ENCODE measurements at places on chromosomes 7 and 10.

DNA sequence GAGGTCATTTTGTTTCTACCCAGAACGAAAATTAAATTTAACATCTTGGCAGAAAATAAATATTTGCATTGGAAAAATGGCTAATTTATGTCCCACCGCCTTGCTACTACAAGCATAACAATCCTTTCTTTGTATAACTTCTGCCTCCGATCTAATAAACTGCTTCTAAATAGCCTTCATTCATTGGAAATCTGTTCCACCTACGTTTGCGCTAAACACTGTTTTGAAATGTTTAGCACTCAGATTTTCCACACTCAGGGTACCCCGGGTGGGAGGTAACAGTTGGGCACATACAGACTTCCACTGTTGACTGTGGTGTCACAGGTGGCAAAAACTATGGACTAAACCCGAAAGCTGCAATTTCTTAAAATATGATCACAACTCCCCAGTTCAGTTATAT lies 96.4 kb downstream of the FGFR2 start:
- DNase-seq: no peak

DNA sequence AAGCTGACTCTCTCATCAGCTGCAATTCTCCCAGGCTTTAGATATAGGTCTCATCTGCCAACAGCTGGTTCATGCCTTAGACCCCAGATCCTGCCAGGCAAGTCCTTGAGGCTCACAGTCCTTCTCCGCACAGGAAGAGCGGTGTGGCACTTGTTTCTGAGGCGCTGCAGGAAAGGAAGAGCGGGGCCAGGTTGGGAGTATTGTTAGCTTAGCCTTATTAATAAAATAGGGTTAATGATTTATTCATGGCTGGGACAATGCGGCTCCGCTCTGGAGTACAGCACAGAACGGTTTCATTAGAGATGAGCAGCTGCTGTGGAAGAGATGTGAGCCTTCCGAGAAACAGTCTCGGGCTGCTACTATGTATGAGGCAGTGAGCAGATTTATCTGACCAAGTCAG lies 78.1 kb downstream of the FZD1 start:
- DNase-seq: no peak

DNA sequence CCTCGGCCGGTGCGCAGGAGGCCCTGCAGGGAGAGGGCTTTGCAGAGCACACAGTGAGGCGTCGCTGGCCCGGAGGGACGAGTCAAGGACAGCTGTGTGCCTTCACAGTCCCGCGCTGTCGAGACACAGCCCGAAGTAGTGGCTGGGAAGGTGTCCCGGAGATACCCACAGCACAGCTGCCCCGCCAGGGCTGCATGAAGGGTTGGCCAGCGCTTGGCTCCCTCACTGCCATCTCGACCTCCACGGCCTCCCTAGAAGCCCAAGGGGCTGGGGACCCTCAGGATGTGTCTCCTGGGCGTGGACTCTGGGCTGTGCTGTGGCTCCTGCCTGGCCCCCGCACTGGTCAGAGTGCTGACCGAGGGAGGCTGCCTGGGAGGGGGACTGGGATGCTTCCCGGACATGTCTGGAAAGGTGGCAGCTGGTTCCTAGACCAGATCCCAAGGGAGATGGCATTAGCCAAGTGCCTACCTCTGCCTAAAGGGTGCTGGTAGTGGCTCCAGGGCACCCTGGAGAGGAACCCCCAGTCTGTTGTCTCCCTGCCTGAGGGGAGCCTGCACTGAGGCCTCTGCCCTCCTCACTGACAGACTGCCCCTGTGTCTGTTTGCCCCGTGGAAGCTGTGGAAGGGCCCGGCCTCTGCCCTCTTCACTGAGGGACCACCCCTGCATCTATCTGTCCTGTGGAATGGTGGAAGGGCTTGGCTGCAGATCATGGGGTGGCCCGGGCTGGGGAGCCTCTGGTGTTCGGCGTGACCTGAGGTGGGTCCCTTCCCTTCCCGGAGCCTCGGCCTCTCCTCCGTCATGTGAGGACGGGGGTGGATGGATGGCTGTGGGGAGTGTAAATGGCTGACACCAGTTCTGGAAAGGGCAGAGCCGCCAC lies 5.8 kb downstream of the ELFN1 start:
- DNase-seq: no peak

DNA sequence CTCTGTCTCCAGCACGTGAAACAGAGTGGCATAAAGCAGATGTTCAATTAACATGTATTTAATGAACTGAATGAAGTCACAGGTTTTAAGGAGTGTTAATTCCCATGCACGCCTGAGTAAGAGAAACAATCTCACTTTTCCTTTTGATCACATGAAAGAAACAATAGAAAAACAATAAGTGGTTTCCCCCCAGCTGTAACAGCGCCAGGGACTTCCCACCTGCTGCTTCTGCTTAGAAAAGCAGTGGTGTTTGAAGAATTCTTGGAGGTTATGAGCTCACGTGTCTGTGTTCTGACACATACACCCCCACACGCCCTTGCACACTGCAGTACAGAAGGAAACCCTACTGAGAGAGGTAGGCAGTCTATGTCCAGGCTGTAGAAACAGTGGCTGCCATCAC lies 51.3 kb upstream of the FRMD4A start:
- DNase-seq: peak; percentile 57

- DNase-seq: no peak
Measured at GRCh38 chr7:56092789-56093531, at the start of gene PHKG1. Gene PHKG1 (minus strand): TSS chr7:56092952. CDS start chr7:56088941, 4,011 bp downstream.

DNA sequence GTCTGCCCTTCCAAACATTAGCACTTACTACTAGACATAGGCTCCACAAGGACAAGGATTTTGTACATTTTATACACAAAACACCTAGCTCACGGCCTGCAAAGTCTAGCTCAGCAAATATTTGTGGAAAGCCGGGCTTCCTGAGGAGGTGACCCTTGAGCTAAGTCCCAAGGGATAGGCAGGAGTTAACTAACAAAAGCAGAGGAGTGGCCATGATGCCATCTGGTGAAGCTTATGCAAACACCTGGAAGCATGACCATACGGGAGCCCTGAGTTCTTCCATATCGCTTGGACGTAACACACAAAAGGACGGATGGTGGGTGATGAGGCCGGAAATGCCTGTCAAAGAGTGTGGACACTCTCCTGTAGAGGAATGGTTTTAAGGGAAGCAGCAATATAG lies 25.9 kb upstream of the YAE1 start:
- no peak for DNase-seq

DNA sequence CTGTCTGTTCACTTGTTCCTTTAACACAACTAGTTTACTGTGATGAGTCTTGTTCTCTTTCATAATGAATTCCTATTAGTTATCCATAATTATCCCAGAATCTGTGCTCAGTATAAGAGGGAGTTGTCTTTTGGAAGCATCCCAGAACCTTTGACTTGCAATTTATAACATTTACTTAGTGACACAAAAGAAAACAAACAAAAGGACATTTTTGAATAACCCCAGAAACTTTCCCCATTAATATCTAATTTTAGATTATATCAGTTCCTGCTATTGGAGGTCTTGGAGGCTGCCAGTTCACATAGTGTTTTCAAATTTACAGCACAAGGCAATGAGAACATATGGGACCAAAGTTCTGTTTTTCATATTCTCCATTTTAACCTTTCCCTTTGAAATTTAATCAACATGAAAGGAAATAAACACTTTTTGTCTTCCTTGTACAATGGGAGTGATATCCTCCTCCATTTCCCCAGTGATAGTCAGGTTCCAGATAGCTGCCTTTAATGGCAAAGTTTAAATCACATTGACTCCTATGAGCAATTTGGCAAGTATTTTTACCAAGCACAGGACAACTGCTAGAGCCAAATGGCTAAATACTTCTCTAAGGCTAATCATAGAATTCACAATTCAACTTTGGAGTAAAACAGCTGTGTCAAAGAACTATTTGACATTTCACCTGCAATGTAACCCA lies 37.1 kb upstream of the GNAT3 start:
- no peak for DNase-seq

GRCh38 chr7:8931906-8932646 lies 498.7 kb downstream of the NXPH1 start:
- no peak for DNase-seq

GRCh38 chr7:132904209-132904608 lies 177.7 kb downstream of the CHCHD3 start:
- DNase-seq: no peak

DNA sequence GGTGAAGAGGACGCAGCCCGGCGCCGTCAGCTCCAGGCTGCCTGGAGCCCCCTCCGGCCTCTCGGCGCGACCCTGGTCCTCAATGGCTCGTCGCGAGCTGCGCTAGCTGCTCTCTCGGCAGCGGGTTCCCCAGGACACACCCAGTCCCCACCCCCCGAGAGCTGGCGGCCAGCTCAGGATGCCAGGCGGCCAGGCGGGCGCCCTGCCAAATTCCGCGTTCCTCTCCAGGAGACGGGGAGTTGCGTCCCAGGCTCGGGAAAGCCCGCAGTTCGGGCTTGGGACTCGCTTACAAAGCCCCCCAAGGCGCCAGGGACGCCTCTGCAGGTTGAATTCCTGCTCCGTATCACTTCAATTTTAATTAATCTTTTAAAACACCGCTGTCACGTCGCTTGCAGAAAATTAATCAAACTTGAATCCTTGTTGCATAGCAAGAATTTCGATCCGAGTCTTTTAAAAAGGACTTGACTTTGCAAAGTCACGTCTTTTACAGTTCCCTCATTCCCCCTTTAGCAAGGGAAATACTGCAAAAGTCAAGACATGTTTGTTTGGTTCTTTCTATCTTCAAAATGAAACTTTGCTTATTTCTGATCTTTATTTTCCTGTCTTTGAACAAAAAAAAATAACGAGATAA lies 28.2 kb downstream of the SKIDA1 start:
- no peak for DNase-seq

- no peak for DNase-seq
Measured at GRCh38 chr10:15745751-15746150, 26.0 kb upstream of the ITGA8 start.

DNA sequence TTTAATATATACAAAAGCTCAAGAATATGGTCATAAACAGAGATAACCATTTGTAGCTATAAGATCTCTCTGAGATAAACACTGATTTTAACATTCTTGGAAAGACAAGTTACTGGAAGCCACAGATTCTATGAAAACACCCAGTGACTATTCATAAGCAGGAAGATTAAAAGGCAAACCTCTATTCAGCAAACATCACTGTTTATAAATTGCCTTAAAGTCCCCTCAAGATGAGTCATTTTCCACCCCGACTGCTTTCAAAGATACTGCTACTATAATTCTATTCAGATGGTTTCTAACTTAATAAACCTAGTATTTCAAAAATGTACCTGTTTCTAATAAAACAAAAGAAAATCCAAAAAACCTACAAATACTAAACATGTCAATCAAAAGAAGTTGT lies 21.0 kb downstream of the TM9SF3 start:
- no peak for DNase-seq

DNA sequence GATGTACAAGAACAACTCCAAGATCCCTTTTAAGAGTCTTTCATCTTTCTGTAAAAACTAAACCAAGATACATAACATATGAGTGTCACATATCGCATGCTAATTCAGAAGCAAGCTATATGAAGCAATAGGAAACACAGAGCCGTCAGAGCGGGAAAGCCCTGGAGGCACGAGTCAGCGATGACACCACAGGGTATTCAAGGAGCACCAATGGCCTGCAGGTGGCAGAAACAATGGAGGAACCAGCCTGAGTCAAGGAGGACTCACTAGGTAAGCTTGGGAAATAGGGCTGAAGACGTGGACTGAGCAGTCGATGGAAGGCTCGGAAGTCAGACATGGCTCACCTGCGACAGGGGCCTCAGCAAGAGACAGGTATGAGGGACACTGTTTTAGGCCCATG lies 214.4 kb downstream of the FAM107B start:
- no peak for DNase-seq

DNA sequence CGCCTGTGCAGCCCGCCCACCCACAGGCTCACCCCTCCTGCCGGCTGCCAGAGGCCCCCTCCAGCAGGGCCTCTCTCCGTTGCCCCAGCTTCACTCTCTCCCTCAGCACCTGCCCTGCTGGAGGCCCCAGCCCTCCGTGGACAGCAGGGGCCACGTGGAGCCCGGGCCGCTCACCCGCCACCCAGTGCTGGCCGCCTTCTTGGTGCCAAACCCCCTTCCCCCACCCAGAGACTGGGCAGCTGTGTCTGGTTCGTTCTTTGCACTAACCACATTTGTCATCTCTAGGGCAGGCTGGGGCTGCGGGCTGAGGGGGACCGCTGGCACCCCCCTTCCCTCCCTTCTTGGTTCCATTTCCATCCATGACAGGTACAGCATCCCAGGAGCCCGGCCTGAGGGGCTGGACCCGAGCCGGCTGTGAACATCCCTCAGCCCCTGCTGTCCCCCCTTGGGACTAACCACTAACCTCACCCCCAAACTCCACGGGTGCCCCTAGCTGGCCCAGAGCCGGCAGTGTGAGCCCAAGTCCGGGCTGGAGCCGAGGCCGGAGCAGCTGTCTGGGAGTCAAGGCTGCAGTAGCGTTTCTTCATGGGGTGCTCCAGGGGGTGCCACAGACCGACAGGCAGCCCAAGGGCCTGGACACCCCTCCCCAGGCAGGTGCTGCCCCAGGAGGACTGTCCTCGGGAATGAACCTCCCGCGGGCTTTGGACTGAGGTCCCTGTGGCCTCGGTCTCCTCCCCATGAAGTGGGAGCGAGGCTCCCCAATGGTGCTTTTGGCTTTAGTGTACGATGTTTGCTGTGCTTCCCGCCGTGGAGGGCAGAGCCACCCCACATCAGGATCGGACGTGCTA lies 25.5 kb upstream of the AMZ1 start:
- no peak for DNase-seq

GRCh38 chr7:151776876-151777494 lies 99.9 kb downstream of the PRKAG2 start:
- no peak for DNase-seq

GRCh38 chr10:85280014-85280413 lies 951.6 kb downstream of the CCSER2 start:
- DNase-seq: no peak

GRCh38 chr7:68185631-68186456 lies 1189.2 kb downstream of the TYW1 start:
- DNase-seq: no peak

DNA sequence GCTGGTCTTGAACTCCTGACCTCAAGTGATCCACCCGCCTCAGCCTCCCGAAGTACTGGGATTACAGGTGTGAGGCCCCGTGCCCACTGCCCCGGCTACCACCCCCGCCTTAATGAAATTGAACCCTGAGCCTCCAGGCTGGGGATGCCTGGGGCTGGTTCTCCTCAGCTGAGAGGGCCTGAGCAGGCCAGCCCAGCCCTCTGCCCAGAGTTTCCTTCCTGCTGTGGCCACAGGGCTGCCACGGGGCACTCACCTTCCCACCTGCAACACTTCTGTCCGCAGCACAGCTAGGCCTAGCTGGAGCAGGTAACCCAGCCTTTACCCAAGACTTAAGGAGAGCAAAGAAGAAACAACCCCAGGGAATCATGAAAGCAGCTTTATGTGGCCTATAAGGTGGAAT lies 78.1 kb upstream of the ANLN start:
- no peak for DNase-seq

GRCh38 chr7:100200693-100201092 lies 19.1 kb upstream of the PVRIG start:
- no peak for DNase-seq

DNA sequence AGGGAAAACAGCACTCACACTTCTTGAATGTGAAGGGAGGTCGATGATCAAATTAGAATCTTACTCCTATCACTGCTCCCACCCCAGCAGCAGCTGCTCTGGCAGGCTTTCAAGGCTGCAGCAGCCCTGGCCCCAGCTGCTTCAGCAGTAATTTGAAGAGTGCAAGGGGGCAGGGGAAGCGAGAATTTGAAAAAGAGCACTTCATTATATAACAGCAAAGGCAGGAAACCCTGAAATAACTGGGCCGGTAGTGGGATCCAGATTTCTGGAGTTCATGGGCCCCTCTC lies 44.9 kb downstream of the MYPN start:
- no peak for DNase-seq

All from activated naive CD8-positive, alpha-beta T cell treated with anti-CD3 and anti-CD28 coated beads, Interleukin-2, amount 50 U/mL, for 16 hours (primary cell).